ENCODE measurements at places on chromosomes 4 and X. TPM values are rescaled to one million over a fixed set of nuclear protein-coding genes. Genes with fewer than 3 reads are reported as not detected.

NPFFR2 gene
- not detected for total RNA-seq

WDR17 gene
- 1.6 TPM for total RNA-seq

CFAP47 gene
- not detected for total RNA-seq

- no peak for DNase-seq
Measured at GRCh38 chr4:141216002-141216761, 4.5 kb upstream of the ZNF330 start.

DNA sequence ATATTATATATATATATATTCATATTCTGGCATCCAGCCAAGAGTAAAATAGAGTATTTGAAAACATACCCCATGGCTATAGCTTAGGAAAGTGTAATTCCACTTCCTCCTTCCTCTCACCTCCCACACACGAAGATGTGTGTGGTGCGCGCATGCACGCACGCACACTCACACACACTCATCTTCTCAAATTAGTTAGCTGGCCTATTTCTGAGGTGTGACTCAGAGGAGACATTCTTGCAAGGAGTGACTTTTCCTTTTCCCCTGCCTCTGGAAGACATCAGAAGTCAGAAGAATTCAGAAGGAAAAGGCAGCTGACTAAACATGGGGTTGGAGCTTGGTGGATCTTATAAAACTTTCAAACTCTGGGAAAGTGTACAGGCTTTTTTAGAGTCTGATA lies 8.8 kb downstream of the ENPEP start:
- peak; percentile 4 for DNase-seq

DNA sequence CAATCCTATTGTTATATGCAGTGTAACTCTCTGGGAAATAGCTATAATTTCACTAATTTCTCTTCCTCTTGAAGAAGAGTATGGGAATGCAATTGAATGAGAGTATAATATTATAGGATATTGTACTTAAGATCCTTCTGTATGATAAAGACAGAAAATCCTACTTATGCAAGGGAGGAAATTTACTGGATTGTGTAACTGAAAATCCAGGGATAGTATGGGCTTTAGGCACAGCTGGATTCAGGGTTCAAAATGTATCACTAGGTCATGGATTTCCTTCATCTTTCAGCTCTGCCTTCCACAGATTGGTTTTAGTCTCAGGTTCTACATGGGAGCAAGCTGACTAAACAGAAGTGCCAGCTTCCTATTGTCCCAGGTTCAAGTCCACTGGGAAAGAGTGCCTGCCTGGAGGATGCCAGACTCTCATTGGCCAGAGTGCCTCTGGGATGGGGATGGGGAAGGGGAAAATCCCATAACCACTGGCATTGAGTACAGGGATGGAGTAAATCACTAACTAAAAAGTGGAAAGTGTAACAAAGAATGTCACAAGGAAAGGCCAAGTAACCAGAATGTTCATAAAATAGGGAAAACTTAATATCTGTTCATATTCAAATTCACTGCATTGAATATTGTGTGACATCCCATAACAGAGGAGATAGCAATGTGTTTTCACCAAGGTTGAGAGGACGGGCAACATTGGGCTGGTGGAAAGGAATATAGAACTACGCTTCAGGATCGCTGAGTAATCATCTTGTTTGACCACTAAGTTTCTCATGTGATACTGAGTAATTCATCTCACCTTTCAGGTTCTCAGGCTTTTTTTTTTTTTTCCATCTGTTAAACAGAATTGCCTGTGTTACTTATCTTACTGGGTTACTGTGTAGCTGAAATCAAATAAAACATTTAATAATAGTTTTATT lies 75.7 kb downstream of the ANXA3 start:
- DNase-seq, result no peak

GRCh38 chrX:119497185-119497584 lies 28.9 kb downstream of the SLC25A5 start:
- no peak for DNase-seq

DNA sequence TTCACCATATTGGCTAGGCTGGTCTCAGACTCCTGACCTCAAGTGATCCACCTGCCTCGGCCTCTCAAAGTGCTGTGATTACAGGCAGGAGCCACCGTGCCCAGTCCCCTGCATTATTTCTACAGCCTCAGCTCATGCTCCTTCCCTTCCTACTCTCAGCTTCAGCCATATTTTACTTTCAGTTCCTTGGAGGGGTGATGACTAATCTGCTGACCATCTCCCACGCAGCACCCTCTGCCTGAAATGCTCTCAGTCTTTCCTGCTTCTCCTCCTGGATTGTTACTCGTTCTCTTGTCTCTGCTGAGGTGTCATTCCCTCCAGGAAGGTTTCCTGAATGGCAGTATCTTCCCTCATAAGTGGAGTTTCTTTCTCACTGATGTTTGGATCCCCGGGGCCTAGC lies 63.3 kb downstream of the MOSPD2 start:
- peak; percentile 18 for DNase-seq

GRCh38 chr4:75895744-75896314 lies 6.4 kb downstream of the PPEF2 start:
- peak; percentile 73 for DNase-seq

DNA sequence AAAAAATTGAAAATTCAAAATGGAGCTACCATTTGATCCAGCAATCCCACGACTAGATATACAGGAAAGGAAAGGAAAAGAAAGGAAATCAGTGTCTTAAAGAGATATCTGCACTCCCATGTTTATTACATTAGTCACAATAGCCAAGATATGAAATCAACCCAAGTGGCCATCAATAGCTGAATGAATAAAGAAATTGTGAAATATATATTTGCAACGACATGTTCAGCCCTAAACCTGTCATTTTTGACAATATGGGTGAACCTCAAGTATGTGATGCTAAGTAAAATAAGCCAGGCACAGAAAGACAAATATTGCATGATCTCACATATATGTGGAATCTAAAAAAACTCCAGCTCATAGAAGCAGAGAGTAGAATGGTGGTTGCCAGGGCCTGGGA lies 155.1 kb downstream of the ANXA5 start:
- no peak for DNase-seq

- no peak for DNase-seq
Measured at GRCh38 chr4:65515646-65516045, 154.6 kb downstream of the EPHA5 start.

GRCh38 chr4:124210746-124211145 lies 501.8 kb downstream of the ANKRD50 start:
- no peak for DNase-seq

GRCh38 chr4:88177983-88178625 lies 19.7 kb upstream of the ABCG2 start:
- no peak for DNase-seq

GRCh38 chr4:180437601-180438000 lies 1805.6 kb upstream of the TENM3 start:
- DNase-seq, result peak; percentile 71

DNA sequence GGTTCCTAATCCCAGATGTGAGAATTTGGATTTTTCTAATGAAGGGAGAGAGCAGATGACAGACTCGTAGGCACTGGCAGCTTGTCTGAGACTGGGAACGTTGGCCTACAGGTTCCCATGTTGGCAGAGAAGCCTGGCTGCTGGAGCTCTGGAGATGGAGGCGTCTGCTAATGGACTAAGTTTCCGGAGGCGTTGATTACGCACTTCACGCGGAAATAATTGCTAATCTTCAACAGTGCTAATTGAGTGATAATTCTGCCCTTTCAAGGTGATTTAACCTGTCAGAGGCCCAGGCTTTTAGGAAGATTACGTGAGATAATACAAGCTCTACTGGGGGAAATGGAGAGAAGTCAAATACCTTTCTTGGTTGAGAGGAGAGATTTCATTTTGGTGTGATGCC lies 77.4 kb downstream of the PSAPL1 start:
- no peak for DNase-seq

DNA sequence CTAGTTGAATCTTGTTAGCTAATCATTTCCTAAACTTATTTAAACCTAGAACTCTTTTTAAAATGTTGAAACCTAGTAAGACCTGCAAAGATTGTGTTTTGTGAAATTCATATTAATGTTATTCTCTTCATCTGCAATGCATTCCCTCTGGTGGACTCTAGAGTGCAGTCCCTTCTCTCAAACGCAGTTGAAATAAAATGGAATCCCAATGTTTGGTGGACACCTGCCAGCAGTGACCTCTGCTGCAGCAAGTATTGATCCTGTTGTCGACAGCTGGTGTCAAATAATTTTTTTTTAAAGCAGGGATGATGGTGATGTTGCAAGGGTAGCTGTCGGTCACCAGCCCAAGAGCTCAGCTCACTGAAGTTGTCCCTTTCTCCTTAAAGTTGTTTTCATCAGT lies 492.0 kb downstream of the ZIC3 start:
- peak; percentile 17 for DNase-seq

DNA sequence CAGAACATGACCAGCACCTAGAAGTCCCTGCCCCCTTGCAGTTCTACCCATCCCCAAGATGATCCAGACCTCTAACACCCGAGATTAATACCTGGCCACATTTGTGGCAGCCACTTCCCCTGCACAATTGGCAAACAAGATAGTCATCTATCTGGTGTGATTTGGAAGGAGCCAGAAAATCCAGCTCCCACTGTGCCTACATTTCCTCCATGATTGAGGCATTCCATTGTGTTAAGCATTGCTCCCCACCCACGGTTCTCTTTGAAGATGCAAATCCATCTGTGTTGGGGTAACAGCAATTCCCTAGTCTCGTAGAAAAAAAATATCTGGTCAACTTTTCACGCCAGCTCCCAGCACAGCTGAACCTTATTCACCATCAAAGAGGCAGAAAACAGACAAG lies 405.0 kb downstream of the BCOR start:
- no peak for DNase-seq
